Glutamatergic neuron (in vitro differentiated cells): ENCODE measurements at places on chromosomes 11 and 22. TPM values are rescaled to one million over a fixed set of nuclear protein-coding genes. Genes with fewer than 3 reads are reported as not detected.

The POU2AF2 gene
- total RNA-seq: not detected

The HTR3A gene
- total RNA-seq: 14.5 TPM

The PRR5L gene
- 1.6 TPM for total RNA-seq

DNA sequence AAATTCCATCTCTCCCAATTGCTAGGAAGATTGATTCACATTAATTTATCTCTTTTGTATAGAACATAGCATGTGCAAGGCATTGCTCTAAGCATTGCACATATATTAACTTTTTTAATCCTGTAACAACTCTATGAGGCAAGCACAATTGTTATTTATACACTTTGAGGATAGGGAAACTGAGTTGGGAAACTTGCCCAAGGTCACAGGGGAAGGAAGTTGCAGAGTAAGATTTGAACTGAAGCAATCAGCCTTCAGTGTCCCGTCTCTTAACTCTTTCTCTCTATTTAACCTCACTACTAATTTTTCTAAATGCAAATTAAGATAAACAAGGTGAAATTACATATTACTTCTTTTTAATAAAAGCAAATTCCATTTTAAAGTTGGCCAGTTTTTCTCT, 22.2 kb downstream of the OR56B4 start:
- H3K4me3 ChIP-seq: no peak overlapping the region
- no peaks in the 10 kb centered on the region for H3K27me3 ChIP-seq
- no peaks in the 10 kb centered on the region for H3K4me1 ChIP-seq
- no peaks in the 10 kb centered on the region for H3K36me3 ChIP-seq
